Activated T-helper 9 cell treated with anti-CD3 and anti-CD28 coated beads, Interleukin-2, amount 50 U/mL, for 16 hours (primary cell): ENCODE measurements at places on chromosomes 6 and 20.

DNA sequence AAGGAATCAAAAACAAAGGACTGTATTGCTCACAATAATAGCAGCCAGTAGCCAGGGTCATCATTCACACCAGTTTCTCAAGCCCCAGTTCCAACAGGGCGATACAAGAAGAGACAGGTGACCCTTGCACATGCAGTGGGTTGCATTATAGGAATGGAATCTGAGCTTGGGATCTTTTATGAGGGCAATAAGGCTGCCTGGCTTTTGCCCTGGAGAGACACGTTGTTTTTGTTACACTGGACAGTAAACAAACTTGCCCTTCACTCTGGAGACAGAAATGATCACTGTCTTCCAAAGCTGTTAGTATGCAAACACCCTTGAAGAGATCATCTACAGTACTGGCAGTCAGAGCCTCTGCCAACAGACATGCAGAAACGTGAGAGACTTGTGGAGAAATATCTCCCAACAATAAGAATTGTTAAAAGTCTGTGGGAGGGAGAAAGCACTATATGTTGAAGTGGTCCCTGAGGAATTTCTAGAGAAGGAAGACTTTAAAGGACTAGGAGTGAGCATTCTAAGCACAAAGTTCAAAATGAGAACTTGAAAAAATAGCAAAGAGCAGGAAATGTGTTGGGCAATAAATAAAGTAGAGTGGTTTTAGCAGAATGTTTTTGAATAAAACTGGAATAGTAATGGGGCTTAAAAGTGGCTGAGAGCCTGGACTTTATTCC is 6.2 kb upstream of the COL12A1 start:
- DNase-seq: no peak

- no peak for DNase-seq
Measured at GRCh38 chr20:36145877-36146707, 8.4 kb upstream of the EPB41L1 start.

DNA sequence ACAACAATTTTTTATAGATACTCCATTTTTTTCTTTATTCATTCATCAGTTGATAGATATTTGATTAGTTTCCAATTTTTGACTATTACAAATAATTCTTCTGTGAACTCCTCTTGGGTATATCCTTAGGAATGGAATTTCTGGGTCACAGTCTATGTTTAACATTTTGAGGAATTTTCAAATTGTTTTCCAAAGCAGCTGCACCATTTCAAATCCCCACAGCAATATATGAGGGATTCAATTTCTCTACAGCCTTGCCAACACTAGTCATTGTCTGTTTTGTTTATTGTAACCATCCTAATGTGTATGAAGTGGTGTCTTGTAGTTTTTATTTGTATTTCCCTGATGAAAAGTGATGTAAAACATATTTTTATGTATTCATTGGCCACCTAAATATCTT is 320.3 kb upstream of the DEFB112 start:
- no peak for DNase-seq

DNA sequence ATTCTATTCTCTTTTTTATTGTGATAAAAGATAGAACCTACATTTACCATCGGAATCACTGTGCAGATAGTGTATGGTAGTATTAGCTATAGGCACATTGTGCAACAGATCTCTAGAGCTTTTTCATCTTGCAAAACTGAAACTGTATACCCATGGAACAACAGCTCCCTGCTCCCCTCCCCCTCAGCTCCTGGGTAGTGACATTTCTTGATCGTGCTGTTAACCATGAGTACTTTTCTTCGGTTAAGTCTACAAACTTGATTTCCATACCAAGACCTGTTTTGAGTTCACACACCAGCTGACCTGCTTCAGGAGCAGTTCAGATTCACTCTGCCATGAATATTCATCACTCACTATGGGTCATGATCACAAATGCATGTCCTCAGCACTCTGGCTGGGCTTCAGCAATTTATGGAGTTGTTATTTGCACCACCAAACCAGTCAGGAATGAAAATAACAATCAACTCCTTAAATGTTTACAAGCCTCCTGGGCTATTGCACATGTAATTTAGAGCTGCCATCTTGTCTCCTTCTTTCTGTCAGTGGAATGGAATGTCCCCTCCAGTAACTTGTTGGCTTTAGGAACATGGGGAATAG is 32.8 kb downstream of the PRDM1 start:
- DNase-seq: no peak

DNA sequence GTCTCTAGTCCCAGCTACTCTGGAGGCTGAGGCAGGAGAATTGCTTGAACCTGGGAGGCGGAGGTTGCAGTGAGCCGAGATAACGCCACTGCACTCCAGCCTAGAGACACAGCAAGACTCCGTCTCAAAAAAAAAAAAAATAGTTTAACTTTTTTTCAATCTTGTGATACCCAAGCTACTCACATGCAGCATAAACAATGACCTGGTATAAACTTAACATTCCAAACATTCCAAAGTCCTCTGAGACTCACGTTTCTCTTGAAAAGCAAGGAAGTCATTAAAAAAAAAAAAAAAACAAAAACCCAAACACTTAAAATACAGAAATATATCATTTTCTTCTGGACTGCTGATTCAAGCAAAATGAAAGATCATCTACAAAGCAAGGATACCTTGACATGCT is 14.3 kb downstream of the CRNKL1 start:
- no peak for DNase-seq

GRCh38 chr6:87250019-87250418 is 72.4 kb upstream of the SMIM8 start:
- no peak for DNase-seq

DNA sequence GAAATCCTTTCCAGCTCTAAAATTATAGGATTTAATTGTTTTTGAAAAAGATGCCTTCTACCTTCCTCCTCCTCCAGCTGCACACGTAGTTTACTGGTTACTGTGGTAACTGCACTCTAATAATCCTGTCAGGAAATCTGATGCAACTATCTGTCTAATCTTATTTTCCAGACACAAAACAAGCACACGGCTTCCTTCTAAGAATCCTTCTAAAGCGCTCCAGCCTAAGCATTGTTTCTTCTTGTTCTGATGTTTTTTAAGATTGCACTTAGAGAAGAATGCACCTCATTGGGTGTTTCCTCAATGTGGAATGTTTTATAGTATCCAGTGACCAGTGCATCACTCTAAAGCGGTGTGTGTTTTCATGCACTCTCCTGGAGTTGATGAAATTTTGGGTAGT is 63.6 kb downstream of the CARMIL1 start:
- DNase-seq: no peak

DNA sequence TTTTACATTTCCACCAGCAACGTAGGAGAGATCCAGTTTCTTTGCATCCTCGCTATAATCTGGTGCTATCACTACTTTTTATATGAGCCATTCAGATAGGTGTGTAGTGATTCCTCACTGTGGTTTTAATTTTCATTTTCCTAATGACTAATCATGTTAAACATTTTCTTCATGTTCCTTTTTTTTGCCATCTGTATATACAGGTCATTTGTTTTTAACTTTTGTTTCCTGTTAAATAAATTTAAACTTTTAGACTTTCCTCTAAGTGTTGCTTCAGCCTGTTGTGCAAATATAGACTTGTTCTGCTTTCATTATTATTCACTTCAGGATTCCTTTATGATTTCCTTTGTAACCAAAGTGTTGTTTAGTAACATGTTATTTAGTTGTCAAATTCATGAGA is 697.4 kb downstream of the PTPRT start:
- no peak for DNase-seq

DNA sequence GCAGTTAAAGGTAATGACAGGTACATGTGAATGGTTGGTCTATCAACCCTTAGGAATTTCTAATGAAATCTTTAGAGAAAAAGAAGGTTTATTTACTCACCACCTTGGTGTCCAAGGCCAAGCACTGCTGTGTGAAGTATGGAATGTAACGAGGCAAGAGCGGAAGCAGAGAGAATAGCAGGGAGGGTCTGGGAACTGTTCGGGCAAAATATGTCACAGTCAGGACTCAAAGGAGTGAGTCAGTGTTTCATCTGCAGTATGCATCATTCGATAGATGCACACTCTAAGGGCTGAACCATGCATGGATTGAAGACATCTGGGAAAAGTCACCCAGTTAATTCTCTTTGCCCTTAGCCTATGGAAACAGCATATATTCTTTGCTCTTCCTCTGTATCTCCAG is 33.2 kb downstream of the ADGRF5 start:
- DNase-seq: no peak

- no peak for DNase-seq
Measured at GRCh38 chr6:144036064-144036834, 28.2 kb upstream of the PLAGL1 start.

DNA sequence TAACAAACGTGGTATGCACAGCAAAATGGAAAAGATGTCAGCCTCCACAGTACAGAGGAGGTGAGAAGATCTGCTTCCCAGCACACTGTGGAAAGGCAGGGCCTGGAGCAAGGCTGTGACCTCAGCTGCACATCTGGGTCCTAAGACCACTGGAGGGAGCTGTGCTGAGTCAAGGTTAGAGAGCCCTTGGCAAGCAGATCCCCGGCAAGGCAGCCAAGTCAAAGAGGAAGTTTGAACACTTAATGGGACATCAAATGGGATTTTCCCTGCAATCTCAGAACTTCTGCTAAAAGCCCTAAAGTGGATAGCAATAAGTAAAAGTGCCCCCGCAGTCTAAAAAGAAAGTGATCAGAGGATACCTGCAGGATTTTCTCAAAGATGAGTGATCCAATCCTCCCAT is 39.5 kb downstream of the UNC5CL start:
- DNase-seq: no peak

GRCh38 chr20:31836853-31837608 is 8.4 kb downstream of the FOXS1 start:
- no peak for DNase-seq

- no peak for DNase-seq
Measured at GRCh38 chr20:24987244-24987643, 5.3 kb downstream of the APMAP start.
